Astrocyte (in vitro differentiated cells and primary cell): ENCODE measurements at places on chromosomes 2 and 18.

DNA sequence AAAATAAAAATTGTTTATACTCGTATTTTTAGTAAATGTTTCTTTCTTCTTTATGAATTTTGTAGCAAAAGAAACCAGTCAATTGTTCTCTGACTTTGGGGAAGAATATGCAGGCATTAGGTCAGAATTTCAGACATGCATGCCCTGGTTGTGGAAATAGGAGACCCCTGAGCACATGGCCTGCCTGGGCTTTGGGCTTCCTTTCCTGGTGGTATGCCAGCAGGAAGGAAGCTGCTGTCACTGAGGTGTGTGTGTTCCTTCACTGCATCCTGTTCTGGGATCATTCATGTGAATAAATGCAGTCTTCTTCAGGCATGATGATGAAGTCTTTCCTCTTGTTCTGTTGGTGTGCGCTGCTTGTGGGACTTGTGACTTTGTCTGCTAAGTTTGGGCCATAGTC, 920.2 kb upstream of the VRK2 start:
- no peak for DNase-seq

GRCh38 chr2:31067259-31067658, 71.0 kb downstream of the GALNT14 start:
- no peak for DNase-seq

- DNase-seq: no peak
These were observed 44.4 kb downstream of the BCL2L11 start for GRCh38 chr2:111165084-111165483.

GRCh38 chr18:24000613-24001490, 13.7 kb upstream of the TTC39C start:
- no peak for DNase-seq

GRCh38 chr2:112244854-112245253, 10.0 kb downstream of the ZC3H8 start:
- DNase-seq: no peak
